ENCODE measurements at places on chromosomes 2 and 18.

DNA sequence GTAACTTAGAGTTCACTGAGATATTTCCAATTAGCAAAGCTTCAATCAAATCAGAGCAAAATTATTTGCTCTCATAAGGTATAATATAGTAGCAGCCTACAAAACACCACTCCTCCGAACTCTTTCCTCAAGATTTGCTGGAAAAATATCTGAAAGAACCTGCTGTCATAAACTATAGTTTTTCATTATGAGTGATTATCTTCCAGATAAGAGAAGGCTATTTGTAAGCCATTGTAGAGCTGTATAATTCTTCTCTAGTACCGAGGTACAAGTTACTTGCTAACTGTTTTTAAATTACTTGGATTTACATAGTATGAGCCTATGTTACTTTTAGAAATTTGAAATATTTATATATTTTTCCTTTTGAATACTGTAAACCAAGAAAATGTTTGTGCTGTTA is 2.1 kb downstream of the NDC80 start:
- DNase-seq: no peak

GRCh38 chr2:241627675-241628074 is 9.3 kb downstream of the THAP4 start:
- no peak for DNase-seq

- no peak for DNase-seq
These were observed 779 bp downstream of the DGKD start for GRCh38 chr2:233354971-233355574.

GRCh38 chr18:37499913-37500312 is 65.7 kb downstream of the CELF4 start:
- no peak for DNase-seq

DNA sequence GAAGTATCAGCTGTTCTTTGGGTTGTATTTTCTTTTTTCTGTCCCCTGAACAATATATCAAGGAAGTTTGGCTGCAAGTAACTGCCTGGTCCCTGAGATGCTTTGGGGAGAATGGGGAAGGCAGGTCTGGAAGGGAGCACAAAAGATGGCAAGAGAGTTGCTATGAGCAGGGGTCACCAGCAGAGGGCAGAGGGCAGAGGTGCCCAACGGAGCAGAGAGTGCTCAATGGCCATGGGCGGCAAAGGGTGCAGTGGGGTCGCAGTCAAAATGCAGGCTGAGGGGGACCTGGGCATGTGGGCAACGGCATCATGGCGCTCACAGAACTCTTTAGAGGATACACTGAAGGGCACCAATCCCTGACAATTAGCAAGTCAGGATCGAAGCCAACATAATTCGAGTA is 107.7 kb upstream of the ATP8B1 start:
- DNase-seq: no peak

DNA sequence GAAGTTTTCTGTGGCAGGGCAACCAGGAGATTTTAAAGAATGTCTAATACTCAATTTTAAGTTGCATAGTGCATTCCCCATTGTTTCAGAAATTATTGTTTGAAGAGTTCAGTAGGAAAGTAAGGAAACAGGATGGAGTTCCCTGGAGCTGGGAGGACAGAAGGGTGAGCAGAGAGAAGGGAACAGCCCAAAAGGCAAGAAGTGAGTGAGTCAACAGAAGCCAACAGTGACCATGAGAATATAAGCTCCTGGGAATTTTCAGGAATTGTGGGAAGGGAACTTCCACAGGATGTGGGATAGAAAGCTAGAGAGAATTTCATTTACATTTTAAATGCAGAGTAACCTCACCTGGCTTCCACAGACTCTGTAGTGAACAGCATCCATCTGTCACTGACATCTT is 268.1 kb upstream of the ATP5MC3 start:
- DNase-seq: no peak

GRCh38 chr2:29108225-29108624 is 7.0 kb upstream of the CLIP4 start:
- no peak for DNase-seq

GRCh38 chr18:41940506-41941215 is 14.4 kb upstream of the PIK3C3 start:
- DNase-seq: no peak

- no peak for DNase-seq
These were observed 34.7 kb downstream of the C2orf74 start for GRCh38 chr2:61196671-61197070.

- DNase-seq: no peak
These were observed 734.8 kb upstream of the REG3G start for GRCh38 chr2:78290581-78291214.

DNA sequence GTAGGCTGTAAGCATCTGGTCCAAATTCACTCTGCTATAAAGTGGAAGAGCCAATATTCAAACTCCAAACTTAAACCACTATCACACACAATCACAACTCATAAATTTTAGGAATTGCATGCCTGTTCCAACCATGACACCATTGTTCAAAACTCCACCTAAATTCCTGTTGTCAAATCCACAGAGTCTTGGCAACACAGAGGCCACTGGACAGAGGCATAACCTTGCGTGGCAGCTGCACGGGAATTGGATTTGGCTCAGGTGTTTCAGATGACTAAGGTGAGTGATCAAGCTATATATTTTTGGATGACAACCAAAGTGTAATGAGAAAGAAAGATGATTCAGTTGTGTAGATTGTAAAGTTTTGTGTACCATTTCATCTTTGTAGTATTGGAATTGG is 422.7 kb upstream of the TNP1 start:
- DNase-seq: no peak

DNA sequence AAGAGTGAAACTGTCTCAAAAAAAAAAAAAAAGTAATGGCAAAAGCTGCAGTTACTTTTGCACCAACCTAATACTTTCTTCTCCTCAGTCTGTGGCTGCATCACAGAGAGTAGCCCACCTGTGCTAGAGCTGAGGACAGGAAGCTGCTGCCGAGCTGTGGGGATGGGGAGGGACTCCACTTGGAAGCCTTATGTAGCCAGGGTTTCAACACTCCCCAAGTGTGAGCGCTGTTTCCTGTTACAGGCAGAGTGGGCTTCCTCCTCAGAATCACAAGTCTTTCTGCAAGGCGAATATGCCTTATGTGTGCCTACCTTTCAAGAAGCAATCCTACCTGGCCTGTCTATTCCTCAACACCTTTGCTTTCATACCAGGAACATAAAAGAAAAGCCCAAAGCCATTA is 36.3 kb upstream of the CYP27C1 start:
- no peak for DNase-seq

DNA sequence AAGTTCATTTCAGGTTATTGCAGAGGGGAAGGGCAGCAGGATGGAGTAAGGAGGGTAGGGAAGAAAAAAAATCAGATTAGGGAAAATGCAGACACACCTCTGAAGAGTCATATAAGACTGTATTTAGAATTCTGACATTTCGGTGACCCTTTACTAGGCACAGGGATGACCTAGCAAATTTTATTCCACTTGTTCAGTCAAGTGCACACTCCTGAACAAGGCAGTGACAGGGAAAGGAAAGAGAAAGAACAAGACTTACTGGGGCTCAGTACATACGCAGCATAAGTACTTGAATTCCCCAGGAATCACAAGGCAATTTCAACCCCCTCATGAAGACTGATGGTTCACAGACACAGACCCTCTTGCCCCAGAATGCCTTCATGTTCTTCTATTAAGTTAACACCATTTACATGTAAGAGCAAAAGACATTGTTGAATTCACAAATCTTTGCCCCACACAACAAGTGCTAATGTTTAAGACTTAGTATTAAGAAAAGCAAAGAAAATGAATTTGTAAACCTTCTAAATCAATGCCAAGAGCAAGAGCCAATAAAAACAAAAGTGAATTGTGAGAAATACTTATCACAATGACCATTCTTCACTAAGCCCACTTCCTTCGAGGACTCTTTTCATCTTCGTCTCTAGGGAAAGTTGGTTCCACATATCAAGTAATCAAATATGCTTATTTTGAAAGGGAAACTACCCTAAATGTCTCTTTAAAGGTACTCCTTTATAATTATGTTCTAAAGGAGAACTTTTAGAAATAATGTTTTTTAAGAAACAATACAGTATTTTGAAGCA is 47.0 kb downstream of the COBLL1 start:
- DNase-seq: no peak

- no peak for DNase-seq
These were observed 489.3 kb downstream of the DCC start for GRCh38 chr18:52829320-52829719.

- no peak for DNase-seq
These were observed 373.0 kb downstream of the NRXN1 start for GRCh38 chr2:50658883-50659282.

DNA sequence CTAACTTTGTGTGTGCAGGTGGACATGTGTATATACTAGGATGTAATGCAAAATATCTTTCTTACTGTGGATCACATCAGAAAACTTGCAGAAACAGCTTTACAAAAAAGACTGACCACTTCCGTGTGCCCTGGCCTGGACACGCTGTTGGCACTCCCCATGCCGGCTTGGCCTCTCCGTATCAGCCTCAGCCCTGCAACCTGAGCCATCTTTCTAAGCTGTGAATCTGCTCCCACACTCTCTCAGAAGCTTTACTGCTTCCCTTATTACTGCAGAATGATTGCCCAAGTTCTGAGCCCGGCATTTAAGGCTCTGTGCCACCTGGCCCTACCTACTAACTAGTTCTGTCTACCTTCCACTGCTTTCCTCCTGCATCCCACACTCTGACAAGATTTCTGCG is 37.8 kb downstream of the MYO7B start:
- no peak for DNase-seq

DNA sequence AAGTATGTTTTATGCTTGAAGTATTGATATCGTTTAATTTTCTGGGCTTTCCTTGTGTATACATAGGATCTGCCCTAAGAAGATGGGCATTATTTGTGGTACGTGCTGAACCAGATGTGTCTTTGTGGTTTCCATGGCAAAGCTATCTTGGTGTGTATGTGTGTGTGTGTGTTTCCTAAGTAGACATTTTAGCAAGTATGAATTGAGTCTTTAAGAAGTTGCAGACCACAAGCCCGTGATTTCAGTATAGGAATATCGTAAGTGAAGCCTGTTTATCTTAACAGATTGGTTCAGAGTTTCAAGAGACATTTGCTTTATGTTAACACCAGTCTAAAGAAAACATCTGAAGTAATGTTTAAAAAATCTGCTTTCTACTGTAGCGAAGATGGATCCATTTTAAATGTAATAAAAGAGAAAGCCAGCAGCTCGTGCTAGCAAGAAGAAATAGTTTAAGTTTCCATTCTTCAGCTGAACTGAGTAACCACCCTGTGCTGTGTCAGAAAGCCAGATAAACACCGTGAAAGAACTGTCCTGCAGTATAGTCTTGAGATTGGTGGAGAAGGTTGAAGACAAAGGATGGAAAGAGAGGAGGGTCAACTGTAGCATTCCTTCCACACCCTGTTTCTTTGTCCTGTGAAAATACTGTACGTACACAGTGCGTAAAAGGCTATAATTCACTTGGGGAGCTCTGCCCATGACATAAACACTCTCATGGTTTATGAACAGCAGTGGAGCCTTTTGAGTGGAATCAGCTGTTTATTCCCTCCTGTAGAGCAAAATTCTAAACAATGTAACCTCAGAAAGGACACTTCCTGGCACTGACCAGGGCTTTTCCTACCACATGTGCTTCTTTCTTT is 91.9 kb upstream of the FOSL2 start:
- DNase-seq: no peak

GRCh38 chr18:70455731-70456130 is 166.9 kb downstream of the SOCS6 start:
- DNase-seq: no peak

DNA sequence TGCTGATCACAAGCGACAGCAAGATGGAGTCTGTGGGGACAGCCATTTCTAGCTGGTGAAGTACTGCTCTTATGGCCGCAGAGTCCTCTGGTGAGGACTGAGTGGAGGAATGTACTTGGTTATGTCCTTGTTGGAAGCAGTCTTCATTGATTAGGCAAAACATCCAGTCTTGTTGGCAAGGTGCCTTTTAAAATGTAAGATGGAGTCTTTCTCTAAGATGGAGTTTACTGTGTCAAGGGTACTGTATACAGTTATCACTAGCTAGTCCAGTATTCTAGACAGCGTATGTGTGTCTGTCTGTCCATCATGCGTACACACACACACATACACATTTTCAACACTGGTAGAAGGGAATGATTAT is 74.8 kb downstream of the NPAS2 start:
- no peak for DNase-seq

DNA sequence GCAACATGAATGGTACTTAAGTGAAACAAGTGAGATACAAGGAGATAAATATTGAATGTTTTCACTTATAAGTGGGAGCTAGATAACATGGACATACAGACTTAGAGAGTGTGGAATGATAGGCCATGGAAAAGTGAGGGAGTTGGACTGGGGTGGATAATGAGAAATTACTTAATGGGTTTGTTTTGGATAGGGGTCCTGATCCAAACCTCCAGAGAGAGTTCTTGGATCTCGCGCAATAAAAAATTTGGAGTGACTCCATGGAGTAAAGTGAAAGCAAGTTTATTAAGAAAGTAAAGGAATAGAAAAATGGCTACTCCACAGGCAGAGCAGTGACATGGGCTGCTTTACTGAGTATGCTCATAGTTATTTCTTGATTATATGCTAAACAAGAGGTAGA is 508.9 kb downstream of the CNTNAP5 start:
- DNase-seq: no peak

DNA sequence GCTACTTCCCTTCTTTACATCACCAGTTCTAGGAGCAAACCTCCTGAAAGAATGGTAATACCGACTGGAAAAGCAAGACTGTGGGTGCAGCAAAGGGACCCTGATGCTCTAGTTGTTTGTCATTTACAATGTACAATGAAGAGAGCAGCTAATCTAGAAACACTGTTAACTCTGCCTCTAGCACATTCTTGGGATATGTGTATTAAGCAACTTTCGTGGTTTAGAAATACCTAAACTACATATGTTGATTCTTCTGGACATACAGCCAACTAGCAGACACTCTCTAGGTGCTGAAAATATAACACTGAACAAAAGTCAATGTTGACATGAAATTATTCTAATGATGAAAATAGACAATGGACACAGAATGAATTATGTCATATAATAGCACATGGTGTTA is 440.3 kb upstream of the MC4R start:
- DNase-seq: no peak

GRCh38 chr18:74281980-74282754 is 9.6 kb downstream of the CYB5A start:
- DNase-seq: no peak

- no peak for DNase-seq
These were observed 199.4 kb upstream of the RASGRP3 start for GRCh38 chr2:33277002-33277426.

DNA sequence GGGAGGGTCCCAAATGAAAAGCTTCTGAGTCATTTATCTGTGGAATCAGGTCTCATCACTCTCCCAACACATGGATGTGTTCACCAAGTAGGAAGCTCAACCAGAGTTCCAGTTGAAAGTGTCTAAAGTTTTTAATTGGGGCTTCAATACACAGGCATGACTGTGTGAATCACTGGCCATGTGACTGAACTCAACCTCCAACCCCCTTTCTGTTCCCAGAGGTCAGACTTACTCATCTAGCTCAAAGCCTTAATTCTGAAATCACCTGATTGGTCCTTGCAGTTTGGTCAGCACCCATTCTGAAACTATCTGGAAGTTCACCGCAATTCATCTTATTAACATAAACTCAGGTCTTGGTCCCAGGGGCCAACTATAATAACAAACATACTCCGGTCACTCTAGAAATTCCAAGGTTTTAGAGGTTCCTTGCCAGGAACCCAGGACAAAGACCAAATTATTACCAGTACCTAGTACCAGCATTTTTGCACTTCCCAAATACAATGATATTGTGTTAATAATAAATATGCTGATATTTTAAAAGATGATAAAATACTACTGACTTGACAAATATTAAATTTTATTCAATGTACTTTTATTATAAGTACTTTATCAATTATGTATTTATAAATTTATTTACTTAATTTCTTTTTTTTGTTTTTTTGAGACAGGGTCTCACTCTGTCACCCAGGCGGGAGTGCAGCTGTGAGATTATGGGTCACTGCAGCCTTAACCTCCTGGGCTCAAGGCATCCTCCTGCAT is 10.7 kb upstream of the RBM45 start:
- DNase-seq: no peak
